ENCODE measurements at places on chromosomes 1 and 21.

DNA sequence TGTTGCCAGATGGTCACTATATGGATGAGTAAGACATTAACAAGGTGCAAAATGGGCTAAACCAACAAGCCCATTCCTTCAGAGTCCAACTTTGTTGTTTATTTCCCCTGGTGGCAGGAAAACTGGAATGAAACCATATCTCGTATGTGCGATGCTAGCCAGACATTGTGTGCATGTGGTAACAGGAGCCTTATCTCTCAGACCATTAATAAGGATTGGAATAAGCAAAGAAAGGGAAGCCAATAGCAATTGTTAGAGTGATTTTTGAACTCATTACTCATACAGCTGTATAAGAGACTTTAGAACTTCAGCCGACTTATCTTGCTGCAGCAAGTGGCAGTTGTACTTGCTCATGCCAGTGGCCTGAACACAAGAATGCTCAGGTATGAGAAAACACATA, 30.0 kb upstream of the HMCN1 start:
- DNase-seq = no peak

- no peak for DNase-seq
Observed at GRCh38 chr1:31264790-31265386, 25.2 kb upstream of the NKAIN1 start.

GRCh38 chr1:216665406-216665805, 57.8 kb downstream of the ESRRG start:
- DNase-seq = no peak

GRCh38 chr1:198682850-198683249, 44.0 kb downstream of the PTPRC start:
- no peak for DNase-seq

GRCh38 chr1:175702079-175702795, 41.2 kb downstream of the TNR start:
- no peak for DNase-seq

DNA sequence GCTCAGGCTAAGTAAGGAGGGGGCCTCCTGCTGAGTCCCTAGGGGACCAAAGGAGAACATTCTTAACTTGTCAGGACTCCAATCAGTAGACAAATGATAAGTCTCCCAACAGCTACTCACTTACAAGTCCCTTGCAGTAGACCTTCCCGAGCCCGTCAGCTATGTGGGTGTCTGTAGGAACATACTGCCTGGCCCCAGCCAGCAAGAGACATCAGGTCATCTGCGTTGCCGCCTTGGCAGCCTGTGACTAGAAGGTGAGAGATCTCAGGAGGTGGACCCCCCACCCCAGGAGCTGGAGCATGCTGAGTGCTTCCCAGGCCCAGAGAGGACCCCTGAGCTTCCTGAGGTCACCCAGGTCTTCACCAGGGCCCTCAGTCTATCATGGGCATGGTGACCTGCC, 250.5 kb downstream of the C1orf94 start:
- DNase-seq = no peak

DNA sequence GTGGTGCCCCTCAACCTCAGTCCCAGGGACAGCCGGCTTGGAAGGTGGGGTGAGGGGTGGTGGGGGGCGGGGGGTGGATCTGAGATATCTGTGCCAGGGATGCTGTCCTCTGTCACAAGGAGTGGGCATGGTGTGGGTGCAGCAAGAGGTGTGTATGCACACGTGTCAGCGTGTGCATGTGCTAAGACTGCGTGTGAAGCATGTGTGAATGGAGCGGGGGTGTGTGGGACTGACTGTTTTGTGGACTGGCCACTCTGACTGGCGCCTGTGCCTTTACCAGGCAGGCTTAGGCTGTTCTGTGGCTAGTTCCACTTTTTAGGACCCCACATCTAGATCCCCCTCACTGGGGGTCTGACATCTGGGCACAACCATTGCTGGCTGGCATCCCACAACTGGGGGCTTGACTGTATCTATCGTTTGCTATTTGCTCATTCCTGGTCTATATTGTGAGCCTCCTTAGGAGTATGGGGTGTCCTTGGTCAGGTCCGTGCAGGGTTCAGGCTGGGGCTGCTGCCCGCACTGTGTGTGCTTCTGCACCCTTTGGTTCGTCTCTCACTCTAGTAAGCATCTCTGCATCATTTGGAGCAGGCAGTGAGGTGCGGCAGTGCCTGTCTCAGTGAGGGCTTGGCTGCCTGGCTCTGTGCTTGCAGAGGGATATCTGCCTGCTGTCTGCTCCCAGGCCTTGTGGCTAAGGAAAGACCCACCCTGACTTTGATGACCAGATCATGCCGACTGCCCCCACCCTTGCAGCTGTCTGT, 1.9 kb downstream of the AMPD2 start:
- no peak for DNase-seq

- DNase-seq = no peak
Observed at GRCh38 chr1:98364544-98364943, 297.0 kb upstream of the SNX7 start.

DNA sequence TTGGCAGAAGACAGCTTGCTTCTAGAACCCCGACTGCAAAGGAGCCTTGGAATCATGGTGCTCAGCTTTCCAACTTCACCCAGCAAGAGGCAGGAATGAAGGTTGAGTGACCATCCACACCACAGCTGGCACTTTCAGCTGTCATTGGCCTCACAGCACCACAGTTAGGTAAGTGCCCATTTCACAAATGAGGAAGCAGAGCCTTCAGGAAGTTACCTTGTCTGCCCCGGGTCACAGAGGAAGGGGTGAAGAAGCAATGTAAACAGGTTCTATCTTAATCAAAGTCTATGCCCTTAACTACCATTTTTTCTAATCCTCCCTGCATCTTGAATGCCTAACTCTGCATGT, 156.0 kb downstream of the GLUL start:
- DNase-seq = no peak

- no peak for DNase-seq
Observed at GRCh38 chr1:72278461-72278860, 3.9 kb downstream of the NEGR1 start.

DNA sequence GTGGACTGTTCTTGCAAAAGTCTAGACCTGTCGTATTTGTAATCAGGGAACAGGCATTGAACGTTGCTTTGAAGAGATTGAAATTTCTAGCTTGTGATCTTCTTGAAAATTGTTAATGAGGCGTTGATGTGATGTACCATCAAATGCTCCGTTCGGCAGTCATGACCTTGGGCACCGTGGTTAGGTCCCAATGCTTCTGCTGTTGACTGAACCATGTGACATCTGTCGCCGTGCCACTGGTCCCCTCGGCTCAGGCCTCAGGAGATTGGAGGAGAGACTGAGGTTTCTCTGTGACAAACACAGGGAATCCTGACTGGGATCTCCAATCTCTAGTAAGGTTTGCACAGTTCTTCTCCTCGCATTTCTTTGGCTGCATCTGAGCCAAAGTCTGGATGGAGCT, 18.1 kb upstream of the KCNAB2 start:
- DNase-seq = no peak

- no peak for DNase-seq
Observed at GRCh38 chr1:85315789-85316188, 39.4 kb upstream of the BCL10 start.

GRCh38 chr1:73516451-73516850, 681.5 kb downstream of the LRRIQ3 start:
- no peak for DNase-seq

DNA sequence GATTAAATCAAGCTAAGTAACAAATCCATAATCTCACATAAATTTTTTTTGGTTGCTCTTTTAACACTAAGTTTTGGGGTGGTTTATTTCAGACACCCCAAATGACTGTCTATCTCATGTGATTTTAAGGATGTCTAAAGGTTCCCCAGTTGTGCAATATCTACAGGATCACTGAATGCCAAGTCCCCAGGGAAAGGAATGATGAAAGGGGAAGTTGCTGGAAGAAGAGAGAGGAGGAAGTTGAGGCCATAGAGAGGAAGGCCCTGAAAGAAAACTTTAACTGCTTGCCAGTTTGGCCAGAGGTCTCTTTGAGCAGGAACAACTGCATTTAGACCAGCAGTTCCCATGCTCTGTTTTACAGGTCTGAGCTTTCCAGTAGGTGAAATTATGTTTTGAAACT, 27.5 kb upstream of the SLC19A2 start:
- DNase-seq = no peak

- no peak for DNase-seq
Observed at GRCh38 chr1:64041371-64042131, 161.9 kb upstream of the UBE2U start.

- no peak for DNase-seq
Observed at GRCh38 chr21:27536319-27536718, 569.4 kb upstream of the ADAMTS5 start.

DNA sequence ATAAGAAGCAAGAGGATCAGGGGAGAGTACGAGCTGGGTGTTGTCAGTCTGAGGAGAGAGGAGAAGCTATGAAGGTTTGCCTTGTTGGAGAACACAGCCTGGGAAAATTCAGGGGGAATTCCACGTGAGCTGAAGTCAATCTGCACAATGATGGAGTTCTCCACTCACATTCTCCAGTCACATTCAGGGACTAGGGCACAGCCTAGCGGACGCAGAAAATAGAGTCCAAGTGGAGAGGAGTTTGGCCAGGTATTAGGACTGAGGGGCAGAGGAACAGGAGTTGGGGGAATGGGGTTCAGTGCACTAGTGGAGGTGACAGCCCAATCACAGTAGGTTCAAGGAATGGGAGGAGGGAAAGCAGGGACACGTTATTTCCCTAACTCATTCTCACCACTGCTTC, 124.0 kb downstream of the KCNH1 start:
- DNase-seq = no peak

DNA sequence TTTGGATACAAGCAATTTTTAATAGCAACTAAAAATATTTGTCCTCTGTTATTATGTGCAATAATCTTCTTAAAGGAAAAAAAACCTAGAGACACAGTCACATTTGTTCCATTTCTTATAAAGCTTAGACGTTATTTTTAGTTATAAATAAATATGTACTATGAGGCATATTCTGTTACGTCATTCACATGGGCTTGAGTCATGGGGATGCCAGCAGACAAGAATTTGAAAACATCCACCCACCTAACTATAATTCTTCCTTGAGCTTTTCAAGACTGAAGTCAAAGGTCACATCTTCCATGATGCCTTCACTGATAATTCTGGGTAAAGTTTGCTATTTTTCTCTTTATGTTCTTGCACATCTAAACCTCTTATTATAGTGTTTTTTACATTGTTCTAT, 268.8 kb downstream of the KCTD3 start:
- no peak for DNase-seq

- DNase-seq = no peak
Observed at GRCh38 chr1:17207966-17208418, 3.1 kb downstream of the PADI1 start.

- DNase-seq = no peak
Observed at GRCh38 chr1:172343240-172344160, 77.0 kb upstream of the C1orf105 start.

GRCh38 chr21:38930853-38931252, 125.1 kb downstream of the ETS2 start:
- no peak for DNase-seq

- DNase-seq = no peak
Observed at GRCh38 chr1:160219062-160219929, 14.1 kb downstream of the PEA15 start.

DNA sequence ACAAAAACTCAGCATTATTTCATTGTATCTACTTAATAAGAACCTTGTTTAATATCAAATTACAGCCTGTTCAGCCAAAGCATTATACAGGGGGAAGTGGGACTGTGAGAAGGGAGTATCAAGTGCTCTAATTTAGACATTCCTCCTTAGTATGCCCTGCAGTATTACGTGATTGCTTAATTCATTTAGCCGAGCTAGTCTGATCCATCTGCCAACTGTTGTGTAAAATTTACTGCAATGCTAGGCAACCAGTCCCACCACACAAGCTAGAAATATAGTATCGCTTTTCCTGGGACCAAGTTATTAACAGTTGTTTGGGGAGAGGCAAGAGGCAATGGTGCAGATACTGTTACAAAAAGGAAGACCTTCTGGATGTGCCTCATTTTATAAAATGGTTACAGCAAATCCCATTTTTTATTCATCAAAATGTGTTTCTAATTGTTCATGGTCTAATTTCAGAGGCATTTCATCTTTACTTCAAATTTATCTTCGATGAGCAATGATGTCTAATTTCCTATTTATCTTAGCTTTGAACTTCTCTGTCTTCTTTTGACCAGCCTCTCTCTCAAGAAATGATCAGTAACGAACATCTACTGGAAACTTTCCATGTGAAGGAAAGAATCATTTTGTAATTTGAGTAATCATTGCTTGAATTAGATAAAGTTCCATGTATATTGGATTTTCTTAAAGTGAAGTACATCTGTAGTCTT, 283.3 kb downstream of the DUSP10 start:
- no peak for DNase-seq

DNA sequence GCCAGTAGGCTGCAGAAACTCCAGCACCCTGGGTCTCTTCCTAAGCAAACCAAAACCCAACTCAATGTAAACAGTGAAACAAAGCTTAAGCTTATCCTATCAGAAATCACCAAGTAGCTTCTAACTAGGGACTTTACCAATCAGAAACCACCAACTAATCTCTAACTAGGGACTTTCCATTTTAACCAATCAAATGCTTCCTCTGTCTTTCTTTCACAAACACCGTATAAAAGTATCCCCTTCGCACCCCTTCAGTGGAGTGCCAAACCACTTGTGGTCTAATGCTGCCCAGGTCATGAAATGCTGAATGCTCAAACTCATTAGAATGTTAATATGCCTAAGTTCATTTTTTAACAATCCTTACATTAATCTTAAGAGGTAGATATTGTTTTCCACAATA, 250.5 kb upstream of the DUSP10 start:
- no peak for DNase-seq

GRCh38 chr1:235553112-235553551, 48.9 kb upstream of the B3GALNT2 start:
- DNase-seq = no peak

GRCh38 chr1:56326056-56326455, 253.3 kb downstream of the PLPP3 start:
- DNase-seq = no peak

DNA sequence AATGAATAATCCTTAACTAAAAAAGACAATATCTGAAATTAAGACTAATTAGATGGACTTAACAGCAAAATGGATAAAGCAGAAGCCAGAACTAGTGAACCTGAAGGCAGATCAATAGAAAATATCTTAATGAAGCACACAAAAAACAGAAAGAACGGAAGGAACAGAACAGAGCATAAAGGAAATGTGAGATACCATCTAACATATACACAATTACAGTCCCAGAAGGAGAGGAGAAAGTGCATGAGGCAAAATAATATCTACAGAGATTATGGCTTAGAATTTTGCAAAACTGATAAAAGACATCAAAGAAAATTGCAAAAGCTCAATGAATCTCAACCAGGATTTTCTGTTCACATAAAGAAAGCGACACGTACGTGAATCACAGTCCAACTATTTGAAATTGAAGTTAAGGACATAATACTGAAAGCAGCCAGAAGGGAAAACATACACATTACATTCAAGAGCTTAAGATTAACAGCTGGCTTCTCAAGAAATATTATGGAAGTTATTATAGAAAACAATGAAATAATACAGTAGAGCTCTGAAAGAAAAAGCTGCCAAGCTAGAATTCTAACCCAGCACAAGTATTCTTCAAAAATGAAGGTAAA, 182.0 kb downstream of the CDC42BPA start:
- DNase-seq = no peak

Measured in NCI-H2081 treated with DMSO at 0.1 percent for 48 hours (cell line).